CD4-positive, alpha-beta memory T cell (primary cell): ENCODE measurements at places on chromosomes 2 and 18. TPM values are rescaled to one million over a fixed set of nuclear protein-coding genes. Genes with fewer than 3 reads are reported as not detected.

The COL4A3 gene
- not detected for total RNA-seq

DNA sequence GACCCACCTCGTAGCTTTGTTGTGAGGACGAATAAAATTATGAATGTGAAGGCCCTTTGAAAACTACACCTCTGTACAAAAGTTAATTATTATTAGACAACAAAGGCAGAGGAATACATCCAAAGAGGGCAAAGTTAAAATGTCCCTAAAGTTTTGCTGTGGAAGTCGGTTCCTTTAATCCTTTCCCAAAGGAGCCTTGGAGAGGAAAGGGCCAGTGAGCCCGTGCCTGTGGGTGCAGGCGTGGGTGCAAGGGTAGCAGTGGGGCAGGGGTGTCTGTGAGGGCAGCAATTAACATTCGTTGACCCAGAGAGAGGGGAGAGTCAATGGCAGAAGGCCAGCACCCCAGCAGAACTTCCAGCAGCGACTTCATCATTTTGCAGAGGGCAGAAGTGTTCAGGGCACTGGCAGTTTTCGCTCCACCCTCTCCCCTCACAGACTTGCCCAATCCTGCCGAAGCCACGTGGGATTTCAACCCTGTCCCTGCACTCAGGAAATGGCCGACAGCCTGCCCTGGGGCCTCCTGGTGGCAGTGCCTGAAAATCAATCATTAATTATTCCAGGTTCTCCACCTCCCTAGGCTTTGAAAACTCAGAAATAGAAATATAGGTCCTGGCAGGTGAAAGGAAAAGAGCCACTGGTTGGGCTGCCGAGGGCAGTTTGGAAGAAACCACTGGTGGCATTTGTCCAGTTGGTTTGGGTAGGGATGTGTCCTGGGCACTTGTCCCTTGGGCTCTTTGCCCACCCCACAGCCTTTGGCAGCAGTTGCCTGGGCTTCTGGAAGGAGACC is 4.2 kb upstream of the PAX8 start:
- H3K27ac ChIP-seq, result no peak overlapping the region
- no peak overlapping the region for H3K4me3 ChIP-seq

The MLPH gene
- total RNA-seq, result not detected

GRCh38 chr2:3041841-3042600 is 335.6 kb downstream of the EIPR1 start:
- H3K27ac ChIP-seq, result no peak overlapping the region
- H3K27me3 ChIP-seq, result no peaks in the 10 kb centered on the region
- H3K36me3 ChIP-seq, result no peaks in the 10 kb centered on the region
- H3K4me3 ChIP-seq, result no peak overlapping the region
- H3K4me1 ChIP-seq, result no peaks in the 10 kb centered on the region
- no peak for DNase-seq

DNA sequence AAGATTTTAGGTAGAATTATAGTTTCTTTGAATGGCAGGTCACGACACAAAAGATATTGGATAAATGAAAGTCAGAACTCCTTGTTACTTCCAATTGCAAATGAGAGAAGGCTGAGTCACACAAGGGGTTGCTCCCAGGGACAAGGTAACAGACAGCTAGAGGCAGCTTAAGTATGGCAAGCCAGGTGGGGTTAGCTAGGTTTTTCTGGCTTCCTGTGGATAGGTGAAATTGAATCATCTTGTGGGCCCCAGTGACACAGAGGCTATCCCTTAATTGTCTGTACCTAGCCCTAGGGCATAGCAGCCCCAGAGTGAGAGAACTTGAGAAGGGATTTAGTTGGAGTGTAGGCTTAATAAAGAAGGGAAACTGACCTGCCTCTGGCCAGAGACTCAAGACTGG is 407.7 kb upstream of the SLC8A1 start:
- no peak overlapping the region for H3K27ac ChIP-seq
- H3K36me3 ChIP-seq, result no peaks in the 10 kb centered on the region
- no peak for DNase-seq
- no peak overlapping the region for H3K4me3 ChIP-seq

GRCh38 chr2:183027443-183027842 is 10.8 kb downstream of the NCKAP1 start:
- H3K4me3 ChIP-seq, result no peak overlapping the region
- H3K4me1 ChIP-seq, result no peaks in the 10 kb centered on the region
- no peak for DNase-seq
- no peak overlapping the region for H3K27ac ChIP-seq

The ANKRD62 gene
- total RNA-seq, result not detected
